NCI-H774 (cell line): ENCODE measurements at places on chromosomes 5 and 9.

- DNase-seq: no peak
Observed at GRCh38 chr5:132222649-132223038, 5.0 kb downstream of the P4HA2 start.

- DNase-seq: no peak
Observed at GRCh38 chr5:56112526-56113121, 117.9 kb upstream of the IL6ST start.

DNA sequence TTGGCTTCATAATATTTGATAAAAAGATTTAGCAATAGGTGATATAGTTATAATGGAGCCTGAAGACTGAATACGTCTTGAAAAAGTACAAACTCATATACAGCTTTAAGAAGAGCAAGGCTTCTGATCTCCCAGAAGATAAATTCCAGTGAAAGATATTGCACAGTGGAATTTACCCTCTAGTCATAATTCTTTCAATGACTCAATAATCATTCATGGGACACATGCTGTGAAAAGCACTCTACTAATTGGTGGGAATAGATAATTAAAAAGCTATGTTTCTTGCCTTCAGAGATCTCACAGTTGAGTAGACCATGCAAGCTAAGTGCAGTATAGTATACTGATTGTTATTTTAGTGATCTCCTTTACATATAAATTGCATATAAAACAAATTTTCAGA is 538.6 kb upstream of the CYLC2 start:
- DNase-seq: no peak

GRCh38 chr5:121138495-121138907 is 674.4 kb downstream of the PRR16 start:
- DNase-seq: no peak

GRCh38 chr5:97164846-97165245 is 18.2 kb downstream of the RIOK2 start:
- no peak for DNase-seq

- no peak for DNase-seq
Observed at GRCh38 chr9:114777821-114778609, 27.8 kb downstream of the TNFSF15 start.

- no peak for DNase-seq
Observed at GRCh38 chr5:171155621-171156020, 153.4 kb upstream of the TLX3 start.
